ENCODE measurements at places on chromosomes 7 and 10.

GRCh38 chr7:147524726-147525250 lies 1065.8 kb upstream of the C7orf33 start:
- DNase-seq: no peak

- DNase-seq: no peak
Measured at GRCh38 chr7:111980725-111981124, 225.5 kb downstream of the DOCK4 start.

- no peak for DNase-seq
Measured at GRCh38 chr10:24240041-24240751, 31.3 kb downstream of the KIAA1217 start.

- no peak for DNase-seq
Measured at GRCh38 chr10:123885406-123886170, 6.0 kb downstream of the CPXM2 start.

- DNase-seq: no peak
Measured at GRCh38 chr10:60809157-60809556, 30.9 kb downstream of the CDK1 start.

- no peak for DNase-seq
Measured at GRCh38 chr10:132659206-132660091, 121.9 kb downstream of the INPP5A start.

DNA sequence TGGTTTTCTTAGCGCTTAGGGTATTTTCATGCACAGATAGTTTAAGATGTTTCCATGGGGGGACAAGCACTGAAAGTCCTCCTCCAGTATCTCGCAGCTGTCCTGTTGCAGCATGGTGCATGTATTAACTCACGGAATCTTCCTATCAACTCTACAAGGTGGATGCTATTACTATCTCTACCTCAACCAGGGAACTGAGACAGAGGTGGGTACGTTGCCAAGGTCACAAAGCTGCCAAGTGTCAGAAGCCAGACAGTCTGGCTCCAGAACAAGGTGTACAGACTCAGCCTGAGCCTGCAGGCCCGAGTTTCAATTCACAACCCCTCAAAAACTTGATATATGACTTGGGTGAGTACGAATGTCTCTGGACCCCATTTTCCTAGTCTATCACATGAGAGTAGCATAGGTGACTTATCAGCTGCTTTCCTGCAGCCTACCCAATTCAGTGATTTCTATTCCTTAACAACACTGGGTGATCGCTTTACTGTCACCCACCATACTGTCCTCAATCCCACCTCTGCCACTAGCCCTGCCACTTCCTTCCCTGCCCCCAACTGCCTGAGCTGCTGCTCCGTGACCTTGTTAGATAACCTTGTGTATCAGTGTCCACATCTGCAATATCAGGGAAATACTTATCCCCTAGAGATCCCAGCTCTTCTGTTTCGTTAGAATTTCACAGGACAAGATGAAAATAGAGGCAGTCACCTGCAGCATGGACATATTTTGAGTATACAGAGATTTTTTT lies 92.1 kb downstream of the ABCC2 start:
- DNase-seq: no peak

DNA sequence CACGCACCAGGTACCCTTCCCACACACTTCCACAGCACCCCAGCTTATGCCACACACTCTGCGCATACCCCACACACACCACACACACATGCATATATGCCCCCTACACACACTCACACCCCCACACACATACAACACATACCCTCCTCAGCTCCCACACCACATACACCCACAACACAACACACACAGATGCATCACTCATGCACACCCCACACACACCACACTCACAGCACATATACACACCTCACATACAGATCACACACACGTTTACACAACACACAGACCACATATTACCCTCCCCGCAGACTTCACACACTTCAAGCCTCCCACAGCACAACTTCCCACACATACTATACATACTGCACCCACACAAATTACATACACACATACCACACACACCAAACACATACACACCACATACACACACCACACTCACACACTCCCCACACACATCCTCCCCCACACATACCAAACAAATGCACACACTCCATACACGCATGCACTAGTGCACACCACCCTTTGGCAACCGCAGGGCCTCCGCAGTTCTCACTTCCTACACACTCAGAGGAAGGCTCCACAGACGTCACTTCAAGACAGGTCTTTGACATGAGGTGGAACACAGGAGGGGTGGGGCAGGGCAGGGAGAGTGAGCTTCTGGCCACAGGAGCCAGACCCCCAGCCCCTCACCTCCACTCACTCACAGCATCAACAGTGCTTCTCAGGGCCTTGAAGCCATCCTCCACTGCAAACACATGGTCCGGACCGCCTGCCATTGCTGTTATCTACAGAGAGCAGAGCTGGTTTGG lies 18.5 kb upstream of the ANTXRL start:
- peak; percentile 27 for DNase-seq

DNA sequence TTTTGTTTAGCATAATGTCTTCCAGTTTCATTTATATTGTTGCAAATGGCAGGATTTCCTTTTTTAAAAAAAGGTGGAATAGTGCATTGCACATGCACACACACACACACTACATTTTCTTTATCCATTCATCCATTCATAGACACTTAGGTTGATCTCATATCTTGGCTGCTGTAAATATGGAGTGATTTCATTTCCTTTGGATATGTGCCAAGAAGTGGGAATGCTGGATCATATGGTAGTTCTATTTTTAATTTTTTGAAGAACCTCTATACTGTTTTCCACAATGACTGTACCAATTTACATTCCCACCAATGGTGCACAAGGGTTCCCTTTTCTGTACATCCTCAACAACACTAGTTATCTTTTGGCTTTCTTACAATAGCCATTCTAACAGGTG lies 68.9 kb downstream of the EBLN1 start:
- no peak for DNase-seq

- no peak for DNase-seq
Measured at GRCh38 chr10:71401056-71401455, 4.3 kb downstream of the CDH23 start.

DNA sequence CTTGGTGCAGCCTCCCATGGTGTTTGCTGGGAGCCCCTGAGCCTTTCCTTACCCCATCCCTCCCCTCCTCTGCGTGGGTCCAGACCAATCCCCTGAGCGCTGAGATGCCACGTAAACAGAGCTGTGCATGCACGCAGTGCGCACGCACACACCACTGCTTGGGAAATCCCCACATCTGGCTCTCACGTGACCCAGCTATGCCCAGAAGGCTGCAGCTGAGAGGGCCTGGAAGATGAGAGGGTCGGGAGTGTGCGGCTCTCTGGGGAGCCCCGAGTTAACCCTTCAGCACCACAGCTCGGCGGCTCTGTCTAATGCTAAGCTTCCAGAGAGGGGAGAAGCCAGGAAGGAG lies 177.2 kb downstream of the SH3PXD2A start:
- peak; percentile 68 for DNase-seq

DNA sequence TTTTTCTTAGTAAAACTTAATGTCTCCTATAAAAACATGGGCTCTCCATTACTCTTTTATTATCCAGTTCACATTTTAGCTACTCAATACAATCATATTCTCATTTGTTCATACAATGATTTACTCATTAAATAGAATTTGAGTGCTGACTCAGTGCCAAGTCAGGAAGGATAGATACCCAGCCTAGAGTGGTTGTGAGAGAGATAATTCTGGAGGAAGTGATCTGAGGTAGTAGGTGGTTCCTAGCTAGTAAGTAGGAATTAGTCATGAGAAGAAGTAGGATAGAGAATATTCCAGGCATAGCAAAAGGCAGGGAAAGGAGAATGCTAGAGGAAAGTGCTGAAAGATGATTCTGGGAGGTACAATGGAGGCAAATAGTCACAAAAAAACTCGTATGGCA lies 133.5 kb upstream of the MBL2 start:
- DNase-seq: no peak

DNA sequence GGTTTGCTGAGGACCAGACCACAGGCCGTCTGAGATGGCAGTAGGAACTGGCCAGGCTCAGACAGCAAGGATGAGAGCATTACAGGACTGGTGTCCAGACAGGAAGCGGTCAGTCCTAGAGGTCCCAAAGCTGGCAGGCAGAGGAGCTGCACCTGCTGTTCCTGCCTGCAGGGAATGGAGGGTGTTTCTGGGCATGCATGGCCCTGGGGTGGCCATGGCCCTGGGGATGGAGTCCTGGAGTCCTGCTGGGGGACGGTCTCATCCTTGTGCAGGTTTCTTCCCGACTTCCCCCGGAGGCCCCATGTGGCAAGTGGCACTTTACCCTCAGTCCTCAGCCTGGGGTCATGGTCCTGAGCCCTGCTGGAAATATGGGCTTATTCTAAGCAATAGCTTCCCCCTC lies 274.9 kb upstream of the ADARB2 start:
- DNase-seq: no peak

GRCh38 chr10:103054621-103055020 lies 136.5 kb downstream of the CNNM2 start:
- no peak for DNase-seq

- DNase-seq: no peak
Measured at GRCh38 chr10:128174581-128175559, 48.6 kb upstream of the MKI67 start.

DNA sequence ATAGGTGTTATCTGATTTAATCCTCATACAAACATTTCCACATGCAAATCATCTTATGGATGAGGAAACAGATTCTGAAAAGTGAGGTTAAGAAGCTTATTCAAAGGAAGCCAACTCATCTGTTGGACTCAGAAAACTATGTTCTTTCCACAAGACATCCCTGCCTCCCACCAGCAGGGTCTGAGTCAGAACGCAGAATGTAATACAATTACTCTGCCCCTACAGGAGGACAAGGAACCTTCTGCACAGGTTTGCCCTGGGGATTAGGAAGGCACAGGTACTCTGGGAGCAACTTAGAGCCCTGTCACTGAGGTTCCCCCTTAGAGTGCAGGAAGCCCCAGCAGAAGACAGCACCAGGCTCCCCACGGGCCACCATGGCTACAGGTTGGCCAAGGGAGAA lies 255.7 kb downstream of the TNS3 start:
- no peak for DNase-seq

DNA sequence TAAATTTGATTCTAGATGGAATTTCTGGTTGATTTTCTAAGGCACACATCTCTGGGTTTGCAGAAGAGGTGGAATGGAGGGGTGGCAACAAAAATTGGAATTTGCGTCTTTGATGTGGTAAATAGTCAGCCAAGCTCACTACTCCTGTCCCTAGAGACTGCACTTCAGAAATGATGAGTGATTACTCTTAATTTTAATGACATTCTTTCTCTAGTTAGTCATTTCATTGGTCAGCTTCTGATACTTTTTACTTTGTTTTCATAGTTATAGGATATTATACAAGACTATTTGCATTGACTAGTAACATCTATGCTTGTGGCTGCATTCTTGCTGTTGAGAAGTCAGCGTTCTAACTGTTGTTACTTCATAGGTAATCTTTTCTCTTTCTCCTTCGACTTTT lies 658.3 kb downstream of the SUGCT start:
- DNase-seq: no peak

DNA sequence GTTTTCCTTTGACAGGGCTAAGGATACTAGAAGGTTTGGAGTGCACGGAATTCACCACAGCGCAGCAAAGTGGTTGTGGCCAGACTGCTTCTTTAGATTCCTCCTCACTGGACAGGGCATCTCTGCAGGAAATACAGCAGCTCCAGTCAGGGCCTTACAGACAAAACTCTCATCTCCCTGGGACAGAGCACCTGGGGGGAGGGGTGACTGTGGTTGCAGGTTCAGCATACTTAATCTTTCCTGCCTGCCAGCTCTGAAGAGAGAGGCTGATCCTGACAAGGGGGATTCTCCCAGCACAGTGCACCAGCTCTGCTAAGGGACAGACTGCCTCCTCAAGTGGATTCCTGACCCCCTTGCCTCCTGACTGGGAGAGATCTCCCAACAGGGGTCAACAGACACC lies 1257.9 kb downstream of the NXPH1 start:
- DNase-seq: no peak

DNA sequence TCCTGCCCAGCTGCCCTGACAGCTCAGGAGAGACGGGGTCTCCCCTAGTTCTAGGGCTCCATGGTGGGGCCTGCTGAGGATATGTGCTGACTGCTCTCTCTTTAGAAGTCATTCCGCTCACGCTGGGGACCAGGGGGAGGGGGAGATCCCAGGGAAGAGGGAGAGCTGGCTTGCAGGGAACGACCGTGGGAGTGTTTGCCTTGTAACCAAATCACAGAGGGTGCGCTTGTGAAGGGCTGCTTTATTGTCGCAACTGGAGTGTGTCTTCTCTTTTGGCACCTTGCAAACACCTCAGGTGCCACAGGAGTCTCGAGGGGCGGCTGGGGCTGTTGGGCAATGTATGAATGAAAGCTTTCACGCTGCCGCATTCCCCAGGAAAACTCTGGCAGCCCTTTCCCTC lies 531.3 kb upstream of the MKI67 start:
- DNase-seq: no peak

DNA sequence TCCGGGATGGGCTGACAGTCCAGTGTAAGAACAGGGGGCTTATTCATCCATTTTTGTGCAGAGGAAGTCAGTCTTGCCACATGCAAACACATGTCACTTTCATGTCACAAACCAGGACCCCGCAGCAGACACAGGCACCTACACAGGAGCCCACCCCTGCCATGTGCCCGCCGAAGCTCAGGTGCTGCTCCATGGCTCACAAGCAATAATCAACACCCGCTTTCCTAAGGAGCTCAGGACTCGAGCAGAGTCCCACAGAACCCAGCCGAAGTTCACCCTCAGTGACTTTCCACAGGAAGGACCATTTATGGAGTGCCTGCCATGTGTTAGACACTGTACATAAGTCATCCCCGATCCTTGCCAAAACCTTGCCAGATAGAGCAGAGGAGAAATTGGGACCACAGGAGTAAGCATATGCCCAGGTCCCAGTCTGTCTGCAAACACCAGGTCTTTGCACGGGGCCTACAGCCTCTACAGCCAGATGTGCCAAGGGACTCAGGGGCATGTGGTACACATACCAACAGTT lies 99.4 kb downstream of the EBF3 start:
- no peak for DNase-seq

Data from stimulated activated CD8-positive, alpha-beta memory T cell treated with anti-CD3 and anti-CD28 coated beads, Interleukin-12 subunit alpha, Interleukin-12 subunit beta, amount 100 ng/mL, for 1 hour (primary cell).